Activated naive CD8-positive, alpha-beta T cell treated with anti-CD3 and anti-CD28 coated beads for 36 hours (primary cell): ENCODE measurements at places on chromosomes 5 and 9. TPM values are rescaled to one million over a fixed set of nuclear protein-coding genes. Genes with fewer than 3 reads are reported as not detected.

The SLC27A6 gene
- not detected for total RNA-seq

The FOXD4 gene
- 0.16 TPM for total RNA-seq

The ANAPC2 gene
- 42.6 TPM for total RNA-seq

- peaks cover 43% of the 10 kb centered on the region for H3K27me3 ChIP-seq
- no peak overlapping the region for H3K27ac ChIP-seq
- DNase-seq, result peak; percentile 24
- peaks cover 2% of the 10 kb centered on the region for H3K36me3 ChIP-seq
- H3K4me3 ChIP-seq, result peak overlapping the region; percentile 84
- H3K4me1 ChIP-seq, result peaks cover 6% of the 10 kb centered on the region
These were observed 591 bp downstream of the ABCA1 start for GRCh38 chr9:104927216-104927911.

The AUH gene
- 13.2 TPM for total RNA-seq

- H3K4me1 ChIP-seq, result peaks cover 22% of the 10 kb centered on the region
- no peaks in the 10 kb centered on the region for H3K36me3 ChIP-seq
- no peak overlapping the region for H3K27ac ChIP-seq
- H3K27me3 ChIP-seq, result peaks cover 48% of the 10 kb centered on the region
- DNase-seq, result no peak
These were observed 841 bp downstream of the ACSL6 start for GRCh38 chr5:132010645-132010988.

GRCh38 chr5:149766460-149767280 is 36.6 kb downstream of the PPARGC1B start:
- H3K36me3 ChIP-seq, result peaks cover 40% of the 10 kb centered on the region
- no peak for DNase-seq
- no peak overlapping the region for H3K4me3 ChIP-seq

The EIF4EBP3 gene
- 13.9 TPM for total RNA-seq

DNA sequence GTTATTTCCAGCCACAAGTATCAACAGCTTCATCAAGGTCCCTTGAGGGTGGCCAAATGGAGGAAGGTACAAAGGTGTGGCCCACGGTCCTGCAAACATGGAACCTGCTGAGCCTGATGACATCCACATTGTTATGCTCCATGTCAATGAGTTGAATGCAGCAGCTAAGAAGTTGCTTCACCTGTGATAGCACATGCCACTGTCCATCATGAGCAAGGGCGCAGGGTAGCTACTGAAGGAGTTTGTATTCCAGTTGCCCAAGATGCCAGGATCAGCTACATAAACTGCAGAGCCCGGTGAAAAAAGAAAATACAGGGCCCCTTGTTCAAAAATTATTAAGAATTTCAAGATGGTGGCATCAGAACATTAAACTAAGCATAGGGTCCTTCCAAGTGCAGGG is 24.2 kb downstream of the LSM11 start:
- DNase-seq, result no peak
- no peaks in the 10 kb centered on the region for H3K27me3 ChIP-seq
- H3K4me3 ChIP-seq, result no peak overlapping the region
- H3K36me3 ChIP-seq, result no peaks in the 10 kb centered on the region

DNA sequence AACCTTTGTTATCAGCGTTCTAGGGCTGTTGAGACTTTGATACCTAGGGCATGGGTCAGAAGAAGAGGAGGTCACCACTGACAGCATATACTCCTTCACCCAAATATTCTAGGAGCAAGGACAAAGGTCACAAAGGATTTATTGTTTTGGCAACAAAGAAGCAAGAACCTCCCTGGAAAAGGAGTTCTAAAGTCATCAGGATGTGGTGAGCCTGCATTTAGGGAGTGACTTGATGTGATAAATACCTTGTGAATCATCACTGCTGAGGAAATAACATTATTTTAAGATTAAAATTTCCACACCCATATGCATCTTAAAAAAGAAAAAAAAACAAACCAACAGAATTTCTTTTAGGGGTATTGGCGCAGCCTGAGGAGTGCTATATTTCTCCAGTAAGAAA is 13.9 kb downstream of the IFNA1 start:
- no peak overlapping the region for H3K4me3 ChIP-seq
- peaks cover 3% of the 10 kb centered on the region for H3K4me1 ChIP-seq
- DNase-seq, result no peak
- peaks cover 7% of the 10 kb centered on the region for H3K27me3 ChIP-seq
- no peak overlapping the region for H3K27ac ChIP-seq

DNA sequence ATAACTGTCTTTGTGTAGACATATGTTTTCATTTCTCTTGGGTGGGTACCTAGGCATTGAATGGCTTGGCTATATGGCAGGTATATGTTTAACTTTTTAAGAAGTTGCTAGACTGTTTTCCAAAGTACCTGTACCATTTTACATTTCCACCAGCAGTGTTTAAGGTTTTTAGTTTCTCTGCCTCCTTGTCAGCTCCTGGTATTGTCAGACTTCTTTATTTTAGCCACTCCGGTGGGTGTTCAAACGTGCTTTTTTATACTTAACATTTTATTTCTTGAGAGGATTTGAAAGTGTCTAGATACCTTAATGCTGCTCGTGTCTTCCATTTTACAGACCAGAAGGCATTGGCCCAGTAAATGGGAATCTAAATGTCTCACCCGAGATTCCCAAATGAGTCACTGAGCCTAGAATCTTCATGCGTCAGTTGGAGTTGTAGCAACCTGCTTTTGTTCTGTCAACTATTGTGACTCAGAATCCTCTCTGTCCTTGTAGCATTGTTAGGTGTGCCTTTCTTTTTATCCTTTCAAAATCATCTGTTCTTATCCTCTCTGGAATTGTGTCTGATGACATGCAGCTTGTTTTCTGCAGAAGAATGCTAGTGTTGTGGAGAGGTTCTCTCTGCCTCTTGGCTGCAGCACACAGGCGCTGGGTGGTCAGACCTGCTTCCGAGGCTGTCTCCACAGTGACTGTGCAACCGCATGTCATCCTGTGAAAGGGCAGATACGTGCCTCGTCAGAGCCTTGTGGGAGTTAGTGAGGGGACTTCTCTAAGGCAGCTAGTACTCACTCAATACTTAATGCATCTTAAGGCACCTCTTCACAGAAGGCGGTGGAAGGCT is 291.8 kb downstream of the AOPEP start:
- H3K36me3 ChIP-seq, result peaks cover 3% of the 10 kb centered on the region
- no peak overlapping the region for H3K27ac ChIP-seq
- H3K27me3 ChIP-seq, result no peaks in the 10 kb centered on the region

The CFAP157 gene
- total RNA-seq, result not detected

DNA sequence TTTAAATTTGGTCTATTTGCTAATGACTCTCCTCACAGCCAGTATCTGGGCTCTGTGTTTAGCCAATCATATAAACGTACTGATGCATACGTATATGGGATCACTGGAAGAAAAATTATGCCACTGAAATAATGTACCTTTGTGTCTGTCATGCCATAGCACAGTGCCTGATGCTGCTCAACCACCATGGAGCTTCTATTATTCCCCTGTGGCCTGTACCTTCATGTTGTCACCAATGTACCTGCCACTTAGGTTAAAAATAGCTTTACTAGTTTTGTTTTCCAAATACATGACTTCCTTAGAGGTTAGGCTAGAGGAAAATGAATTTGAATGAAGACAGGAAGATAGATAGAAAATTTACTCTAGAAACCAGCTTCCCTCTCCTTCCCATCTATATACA is 34.6 kb downstream of the HACD4 start:
- no peak for DNase-seq
- H3K4me3 ChIP-seq, result no peak overlapping the region
- H3K4me1 ChIP-seq, result peaks cover 21% of the 10 kb centered on the region

DNA sequence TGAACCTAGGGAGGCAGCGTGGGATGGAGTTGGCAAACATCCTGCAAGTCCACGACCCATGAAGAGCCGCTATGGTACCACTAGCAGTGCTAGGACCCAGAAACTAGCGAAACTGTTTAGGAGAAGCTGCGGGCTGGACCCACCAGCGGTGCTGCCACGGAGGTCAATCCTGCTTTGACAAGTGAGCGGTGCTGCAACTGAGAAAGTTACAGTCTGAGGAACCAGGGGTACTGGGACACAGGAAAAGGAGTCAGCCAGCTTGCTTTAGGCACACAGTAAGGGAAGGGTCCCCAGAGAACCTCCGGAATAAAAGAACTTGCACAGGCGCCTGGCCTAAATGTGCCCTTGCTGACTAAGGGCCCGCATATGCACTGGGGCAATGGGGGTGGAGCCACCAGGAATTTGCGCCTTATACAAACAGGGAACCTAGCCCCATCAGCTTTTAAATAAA is 23.6 kb upstream of the ANXA2R start:
- no peaks in the 10 kb centered on the region for H3K27me3 ChIP-seq
- H3K27ac ChIP-seq, result peak overlapping the region; percentile 48
- H3K4me3 ChIP-seq, result peak overlapping the region; percentile 18
- H3K36me3 ChIP-seq, result peaks cover 22% of the 10 kb centered on the region

The MRPS27 gene
- total RNA-seq, result 102 TPM

The FOXI1 gene
- not detected for total RNA-seq

The ODF2 gene
- total RNA-seq, result 76.1 TPM

DNA sequence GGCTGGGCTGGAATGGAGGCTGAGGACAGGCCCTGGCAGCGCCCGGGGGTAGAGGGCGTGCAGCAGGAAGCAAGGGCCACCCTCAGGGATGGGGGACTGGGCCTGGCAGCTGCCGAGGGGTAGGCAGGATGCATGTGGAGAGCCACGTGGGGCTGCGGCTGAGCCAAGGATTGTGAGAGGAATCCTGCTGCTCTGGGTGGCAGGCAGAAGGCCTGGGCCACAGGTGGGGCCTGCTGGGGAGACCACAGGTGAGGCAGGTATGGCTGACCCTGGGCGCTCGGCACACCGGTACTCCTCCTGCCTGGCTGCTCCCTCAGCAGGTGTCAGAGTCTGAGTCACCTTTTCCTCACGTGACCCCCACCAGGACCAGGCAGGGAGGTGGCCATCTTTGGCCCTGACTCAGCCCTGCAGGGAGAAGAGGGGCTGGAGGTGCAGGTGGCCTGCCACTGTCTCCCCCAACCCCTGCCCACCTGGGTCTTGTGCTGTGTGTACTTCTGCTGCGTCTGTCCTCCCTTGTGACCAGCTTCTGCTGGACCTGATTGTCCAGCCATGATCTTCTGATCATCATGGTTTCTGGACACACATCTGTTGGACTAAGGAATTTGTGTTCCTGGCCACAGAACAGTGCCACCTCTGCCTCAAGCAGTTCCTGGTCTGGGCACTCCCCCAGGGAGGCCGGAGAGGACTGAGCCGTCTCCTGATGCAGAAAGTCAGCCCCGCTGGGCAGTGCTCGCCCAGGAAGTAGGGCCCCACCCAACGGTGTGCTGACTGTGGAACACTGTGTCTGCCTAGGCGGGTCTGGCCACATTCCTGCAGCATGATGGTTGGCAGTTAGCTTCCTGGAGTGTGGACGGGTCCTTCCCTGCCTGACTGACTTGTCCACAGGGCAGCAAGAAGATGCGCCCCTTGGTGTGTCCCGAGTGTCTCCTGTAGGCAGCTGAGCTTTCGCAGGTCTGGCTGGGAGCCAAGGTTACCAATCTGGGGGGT is 6.4 kb downstream of the ARRDC1 start:
- peak; percentile 54 for DNase-seq
- peaks cover 22% of the 10 kb centered on the region for H3K4me1 ChIP-seq
- no peak overlapping the region for H3K4me3 ChIP-seq
- H3K27ac ChIP-seq, result peak overlapping the region; percentile 77

DNA sequence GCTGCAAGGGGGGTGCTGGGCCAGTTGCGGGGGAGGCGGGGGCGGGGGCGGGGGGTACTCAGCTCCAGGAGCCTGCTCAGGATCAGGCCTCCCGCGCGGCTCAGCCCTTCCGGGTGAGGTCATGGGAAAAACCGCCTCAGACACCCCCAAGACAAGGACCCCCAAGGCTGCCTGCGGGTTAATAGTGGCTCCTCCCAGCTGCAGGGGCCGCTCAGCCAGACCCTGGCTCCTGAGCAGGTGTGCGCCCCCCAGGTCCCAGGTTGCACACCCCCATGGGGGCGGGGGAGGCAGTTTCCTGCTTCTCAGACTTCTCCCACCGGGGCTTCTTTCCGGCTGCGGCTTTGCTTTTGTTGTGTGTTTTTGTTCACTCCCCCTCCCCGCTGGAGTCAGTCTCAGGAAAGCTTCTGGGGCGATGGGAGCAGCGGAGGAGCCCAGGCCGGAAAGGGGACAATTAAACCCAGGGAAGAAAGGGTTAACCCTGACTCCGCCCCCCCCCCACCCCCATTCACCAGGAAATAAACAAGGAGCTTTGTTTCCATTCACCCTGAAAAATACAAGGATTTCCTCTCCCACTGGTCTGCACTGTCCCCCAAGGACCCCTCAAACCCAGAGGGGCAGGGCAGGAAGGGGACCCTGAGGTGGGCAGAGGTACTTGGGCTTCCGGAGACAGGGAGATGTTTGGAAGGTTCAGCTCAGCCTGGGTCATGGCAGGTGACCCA is 42.3 kb upstream of the NOTCH1 start:
- H3K27ac ChIP-seq, result peak overlapping the region; percentile 58
- peak overlapping the region; percentile 18 for H3K4me3 ChIP-seq
- H3K4me1 ChIP-seq, result peaks cover 16% of the 10 kb centered on the region
- H3K27me3 ChIP-seq, result no peaks in the 10 kb centered on the region

- DNase-seq, result no peak
- no peak overlapping the region for H3K27ac ChIP-seq
- H3K4me1 ChIP-seq, result peaks cover 10% of the 10 kb centered on the region
- no peaks in the 10 kb centered on the region for H3K36me3 ChIP-seq
- H3K4me3 ChIP-seq, result no peak overlapping the region
- H3K27me3 ChIP-seq, result peaks cover 29% of the 10 kb centered on the region
These were observed 81.1 kb upstream of the EPB41L4B start for GRCh38 chr9:109401990-109402318.

The PCDHA10 gene
- total RNA-seq, result not detected

The MORN5 gene
- not detected for total RNA-seq

The PTPN3 gene
- total RNA-seq, result 1.2 TPM

The TERT gene
- 6.2 TPM for total RNA-seq

The TXNDC8 gene
- total RNA-seq, result not detected

GRCh38 chr5:161382685-161383084 is 163.8 kb downstream of the GABRB2 start:
- no peaks in the 10 kb centered on the region for H3K27me3 ChIP-seq
- H3K36me3 ChIP-seq, result no peaks in the 10 kb centered on the region
- no peak overlapping the region for H3K4me3 ChIP-seq

GRCh38 chr5:148306446-148306845 is 5.8 kb upstream of the SPINK7 start:
- no peaks in the 10 kb centered on the region for H3K4me1 ChIP-seq
- no peak for DNase-seq
- no peak overlapping the region for H3K4me3 ChIP-seq
- no peaks in the 10 kb centered on the region for H3K27me3 ChIP-seq
- H3K27ac ChIP-seq, result no peak overlapping the region

- H3K27me3 ChIP-seq, result no peaks in the 10 kb centered on the region
- DNase-seq, result no peak
- H3K4me1 ChIP-seq, result no peaks in the 10 kb centered on the region
- no peak overlapping the region for H3K4me3 ChIP-seq
These were observed 33.7 kb upstream of the CSF1R start for GRCh38 chr5:150120062-150120441.

DNA sequence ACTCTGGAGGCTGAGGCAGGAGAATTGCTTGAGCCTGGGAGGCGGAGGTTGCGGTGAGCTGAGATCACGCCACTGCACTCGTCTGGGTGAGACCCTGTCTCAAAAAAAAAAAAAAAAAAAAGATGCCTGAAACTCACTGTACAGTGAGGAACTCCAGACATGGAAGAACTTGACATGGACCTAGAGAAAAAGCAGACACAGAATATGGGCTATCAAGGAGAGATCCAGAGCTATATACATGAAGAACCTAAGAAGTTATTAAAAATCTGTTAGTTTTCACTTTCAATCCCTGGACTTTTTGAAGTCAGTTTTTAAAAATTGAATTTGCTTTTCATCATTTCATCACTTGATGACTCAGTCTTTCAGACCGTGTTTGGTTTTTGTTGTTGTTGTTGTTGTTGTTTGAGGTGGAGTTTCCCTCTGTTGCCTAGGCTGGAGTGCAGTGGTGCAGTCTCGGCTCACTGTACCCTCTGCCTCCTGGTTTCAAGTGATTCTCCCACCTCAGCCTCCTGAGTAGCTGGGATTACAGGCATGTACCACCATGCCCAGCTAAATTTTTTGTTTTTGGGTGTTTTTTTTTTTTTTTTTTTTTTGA is 20.3 kb downstream of the PAIP2 start:
- peaks cover 18% of the 10 kb centered on the region for H3K36me3 ChIP-seq
- H3K27me3 ChIP-seq, result no peaks in the 10 kb centered on the region
- no peak overlapping the region for H3K4me3 ChIP-seq
- H3K27ac ChIP-seq, result no peak overlapping the region
